RWPE2 (cell line): ENCODE measurements at places on chromosomes 1 and 21.
A peak's percentile ranks its signal among the peaks of the same experiment; 100 is the strongest.

GRCh38 chr1:33320619-33321165 lies at the start of gene A3GALT2:
Gene A3GALT2, minus strand, starts transcription at chr1:33321098. Its CDS starts 0 bp downstream, at chr1:33321098.
- no peak for DNase-seq

- no peak for DNase-seq
Measured at GRCh38 chr1:186530109-186530508, 69.2 kb upstream of the PDC start.

DNA sequence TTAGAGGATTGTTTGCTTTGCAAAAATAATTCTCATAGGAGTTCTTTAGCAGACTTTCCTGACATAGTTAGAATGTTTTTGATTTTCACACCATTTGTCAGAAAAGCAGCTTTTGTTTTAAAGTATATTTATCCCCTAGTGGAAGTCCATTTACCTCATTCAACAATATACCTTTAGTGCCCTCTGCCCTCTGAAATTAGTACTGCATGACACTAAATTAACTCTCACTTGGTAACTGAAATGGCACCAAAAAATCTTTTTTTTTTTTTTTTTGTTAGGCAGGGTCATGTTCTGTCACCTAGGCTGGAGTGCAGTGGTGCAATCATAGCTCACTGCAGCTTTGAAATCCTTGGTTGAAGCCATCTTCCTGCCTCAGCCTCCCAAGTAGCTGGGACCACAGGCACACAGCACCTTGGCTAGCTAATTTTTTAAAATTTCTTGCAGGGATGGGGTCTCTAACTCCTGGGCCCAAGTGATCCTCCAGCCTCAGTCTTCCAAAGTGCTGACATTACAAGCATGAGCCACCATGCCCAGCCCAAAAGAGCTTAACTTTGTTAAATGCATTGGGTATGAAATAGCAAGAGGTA lies 13.6 kb downstream of the LRRC42 start:
- no peak for DNase-seq

GRCh38 chr1:3788756-3789420 lies 7.4 kb downstream of the LRRC47 start:
- no peak for DNase-seq

GRCh38 chr1:8078176-8078671 lies 52.1 kb upstream of the ERRFI1 start:
- no peak for DNase-seq

GRCh38 chr1:11749203-11749689 lies 12.7 kb upstream of the C1orf167 start:
- no peak for DNase-seq

DNA sequence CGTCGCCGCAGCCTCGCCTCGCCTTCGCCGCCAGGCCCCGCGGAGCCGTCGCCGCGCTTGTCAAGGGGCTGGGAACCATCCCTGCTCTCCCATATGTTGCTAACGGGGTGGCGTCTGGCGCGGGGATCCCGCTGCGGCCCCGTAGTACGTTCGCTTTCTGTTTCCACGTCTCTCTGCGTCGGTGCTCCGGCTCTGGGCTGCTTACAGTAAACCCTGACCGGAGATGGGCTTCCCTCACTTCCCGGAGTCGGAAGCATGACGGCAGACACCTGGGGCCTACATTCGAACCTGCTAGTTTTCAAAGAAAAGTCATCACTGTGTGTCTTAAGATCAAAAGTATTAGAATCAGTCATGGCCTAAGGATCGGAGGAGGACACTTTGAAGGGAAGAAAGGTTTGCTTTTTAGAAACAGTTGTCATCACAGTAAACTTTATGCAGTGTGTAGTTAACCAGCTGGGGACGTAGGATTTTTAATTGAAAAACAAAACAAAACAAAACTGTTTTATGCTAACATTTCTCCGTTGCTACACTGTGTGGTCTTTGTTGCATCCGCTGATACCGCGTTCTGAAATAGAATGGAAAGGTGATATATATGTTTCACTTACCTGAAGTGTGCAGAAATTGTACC lies 69.0 kb downstream of the SLC35A3 start:
- DNase-seq, result peak; percentile 55

DNA sequence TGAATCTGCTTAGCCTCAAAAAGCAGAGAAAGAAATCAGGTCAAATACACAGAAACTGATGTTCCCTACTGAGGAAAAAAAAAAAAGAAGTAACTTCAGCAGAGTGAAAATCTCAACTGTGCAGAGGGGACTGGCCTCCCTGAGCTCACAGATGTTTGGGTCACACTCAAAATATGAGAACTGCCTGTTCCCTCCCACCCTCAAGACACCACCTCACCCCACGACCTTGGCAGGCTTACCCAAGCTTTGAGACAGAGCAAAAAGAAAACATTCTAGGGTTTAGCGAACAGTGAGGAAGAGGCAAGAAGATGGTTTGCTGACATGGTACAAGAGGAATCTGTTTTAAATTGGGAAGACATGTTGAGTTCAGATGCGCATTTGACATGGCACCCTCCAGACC lies 48.8 kb downstream of the NID1 start:
- DNase-seq, result no peak

DNA sequence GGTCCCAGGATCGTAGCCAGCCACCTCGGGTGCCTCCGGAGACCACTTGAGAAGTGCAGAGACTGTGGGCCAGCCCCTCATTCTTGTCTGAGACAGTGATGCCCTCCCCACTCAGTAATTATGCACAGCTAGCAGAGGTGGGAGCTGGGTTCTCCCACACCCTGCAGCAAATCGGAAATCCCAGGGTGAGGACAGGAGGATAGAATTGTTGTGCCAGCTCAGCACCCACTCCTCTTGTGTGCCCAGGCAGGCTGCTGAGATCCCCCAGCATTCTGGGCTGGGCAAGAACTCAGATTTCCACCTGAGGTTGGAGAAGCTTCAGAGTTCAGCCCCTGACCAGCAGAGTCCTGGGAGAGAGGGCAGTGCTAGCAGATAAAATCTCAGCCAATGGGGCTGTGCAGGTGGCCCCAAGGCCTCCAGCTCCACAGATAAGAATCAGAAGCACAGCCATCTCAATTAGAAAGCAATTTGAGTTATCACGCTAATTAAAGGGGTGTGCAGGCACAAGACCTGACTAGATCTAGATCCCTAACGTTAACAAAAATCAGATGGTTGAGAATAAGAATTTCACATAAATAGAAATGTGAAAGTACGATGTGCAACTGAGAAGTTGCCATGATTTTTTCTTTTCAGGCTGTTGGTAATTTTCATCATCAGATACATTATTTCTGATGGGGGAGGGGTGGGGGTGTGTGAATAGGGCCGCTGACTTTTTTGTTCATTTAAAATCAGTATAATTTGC lies 45.5 kb upstream of the IRF2BP2 start:
- no peak for DNase-seq

DNA sequence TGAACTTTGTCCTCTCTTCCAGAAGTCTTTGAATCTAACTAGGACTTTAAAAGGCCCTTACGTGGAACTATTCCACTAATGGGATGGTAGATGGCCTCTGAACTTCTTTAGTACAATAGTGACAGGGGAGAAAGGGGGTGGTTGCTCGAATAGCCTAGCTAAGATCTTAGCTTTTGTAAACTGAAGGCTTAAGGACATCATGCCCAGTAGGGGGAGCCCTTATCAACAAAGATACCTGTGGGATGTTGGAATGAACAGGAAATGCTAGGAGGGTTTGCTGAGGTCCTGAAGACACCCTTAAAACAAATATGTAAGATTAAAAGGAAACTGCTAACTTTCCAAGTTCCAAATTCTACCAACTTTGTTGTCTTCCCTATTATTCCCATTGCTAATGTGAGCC lies 33.2 kb downstream of the NHLH2 start:
- DNase-seq, result no peak

GRCh38 chr1:114126261-114127095 lies 27.2 kb downstream of the SYT6 start:
- no peak for DNase-seq

DNA sequence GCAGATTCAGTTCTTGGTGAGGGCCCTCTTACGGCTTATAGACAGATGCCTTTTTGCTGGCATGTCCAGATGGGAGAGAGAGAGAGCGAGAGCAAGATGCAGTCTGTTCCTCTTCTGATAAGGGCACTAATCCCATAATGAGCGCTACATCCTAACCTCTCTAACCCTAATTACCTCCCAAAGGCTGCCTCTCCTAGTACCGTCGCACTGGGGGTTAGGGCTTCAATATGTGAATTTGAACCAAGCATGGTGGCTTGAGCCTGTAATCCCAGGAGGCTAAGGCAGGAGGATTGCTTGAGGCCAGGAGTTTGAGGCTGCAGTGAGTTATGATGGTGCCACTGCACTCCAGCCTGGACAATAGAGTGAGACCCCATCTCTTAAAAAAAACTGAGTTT lies 10.5 kb upstream of the SDE2 start:
- DNase-seq, result no peak

- no peak for DNase-seq
Measured at GRCh38 chr1:41783189-41783639, 135.5 kb downstream of the HIVEP3 start.

DNA sequence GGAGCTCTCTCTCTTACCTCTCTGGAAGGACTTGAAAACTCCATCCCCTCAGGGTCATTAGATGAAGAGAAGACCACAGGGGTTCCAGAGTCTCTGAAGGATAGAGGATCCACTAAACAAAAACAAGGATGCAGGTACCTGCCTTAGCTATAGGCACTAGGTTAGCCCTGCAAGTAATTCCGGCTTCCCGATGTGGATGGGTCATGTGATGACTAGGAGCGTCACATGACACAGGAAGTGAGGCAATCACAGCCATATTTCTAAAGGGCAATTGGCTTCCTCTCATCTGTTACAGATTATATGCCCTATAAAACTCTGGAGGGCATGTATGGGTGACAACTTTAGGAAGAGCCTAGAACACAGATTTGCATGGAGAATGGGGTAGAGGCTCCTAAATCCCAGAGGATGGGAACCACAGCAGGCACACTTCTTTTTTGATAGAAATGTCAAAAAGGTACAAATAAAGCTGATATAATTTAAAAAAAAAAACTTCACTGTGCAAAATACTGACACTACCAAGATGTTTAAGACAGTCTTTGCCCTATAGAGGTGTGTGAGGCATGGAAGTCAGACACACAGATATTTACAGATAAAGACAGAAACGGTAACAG lies 14.1 kb downstream of the ENTREP3 start:
- no peak for DNase-seq
